ENCODE measurements at places on chromosomes 3 and 15.

GRCh38 chr15:62945760-62946159 lies 96.8 kb upstream of the TPM1 start:
- DNase-seq: no peak

- DNase-seq: no peak
Measured at GRCh38 chr3:52982839-52983238, 63.0 kb downstream of the SFMBT1 start.

- no peak for DNase-seq
Measured at GRCh38 chr3:107208100-107208499, 169.1 kb upstream of the CCDC54 start.

- DNase-seq: no peak
Measured at GRCh38 chr3:36846406-36846805, 82.1 kb upstream of the DCLK3 start.

GRCh38 chr3:40299130-40299720 lies 10.3 kb upstream of the EIF1B start:
- DNase-seq: no peak

DNA sequence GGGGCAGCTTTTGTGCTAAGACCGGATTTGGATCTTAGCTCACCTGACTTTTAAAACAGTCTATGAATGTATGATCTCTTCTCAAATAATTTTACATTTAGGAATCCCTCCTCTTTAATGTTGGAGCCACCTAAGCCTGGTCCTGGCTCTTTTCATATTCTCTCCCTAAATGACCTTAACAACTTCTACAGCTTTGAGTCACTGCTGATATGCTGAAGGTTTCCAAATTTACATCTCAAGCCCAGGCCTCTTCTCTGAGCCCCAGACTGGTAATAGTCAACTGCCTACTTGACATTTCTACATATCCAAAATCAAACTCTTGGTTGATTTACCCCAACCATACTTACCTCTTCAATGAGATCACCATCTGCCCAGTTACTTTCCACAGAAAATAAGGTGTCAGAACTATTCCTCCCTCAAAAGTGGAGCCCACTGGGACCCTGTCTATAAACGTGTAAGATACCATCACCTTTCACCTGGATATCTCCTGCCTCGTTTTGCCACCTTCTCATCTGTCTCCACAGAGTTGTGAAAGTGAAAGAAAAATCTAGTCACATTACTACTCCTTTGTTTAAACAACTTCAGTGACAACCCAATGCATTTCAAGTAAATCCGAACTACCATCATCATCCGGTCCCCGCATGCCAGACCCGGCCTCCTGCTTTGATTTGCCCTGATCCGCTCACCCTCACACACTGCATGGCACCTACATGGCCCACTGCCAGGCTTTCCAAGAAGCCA lies 48.8 kb downstream of the UBP1 start:
- no peak for DNase-seq

- no peak for DNase-seq
Measured at GRCh38 chr3:23830869-23831484, 25.2 kb downstream of the UBE2E1 start.

- peak; percentile 42 for DNase-seq
Measured at GRCh38 chr15:100918690-100919480, at the start of gene LRRK1. LRRK1 (plus strand) TSS chr15:100919357; CDS start chr15:100924633, 5,276 bp downstream.

DNA sequence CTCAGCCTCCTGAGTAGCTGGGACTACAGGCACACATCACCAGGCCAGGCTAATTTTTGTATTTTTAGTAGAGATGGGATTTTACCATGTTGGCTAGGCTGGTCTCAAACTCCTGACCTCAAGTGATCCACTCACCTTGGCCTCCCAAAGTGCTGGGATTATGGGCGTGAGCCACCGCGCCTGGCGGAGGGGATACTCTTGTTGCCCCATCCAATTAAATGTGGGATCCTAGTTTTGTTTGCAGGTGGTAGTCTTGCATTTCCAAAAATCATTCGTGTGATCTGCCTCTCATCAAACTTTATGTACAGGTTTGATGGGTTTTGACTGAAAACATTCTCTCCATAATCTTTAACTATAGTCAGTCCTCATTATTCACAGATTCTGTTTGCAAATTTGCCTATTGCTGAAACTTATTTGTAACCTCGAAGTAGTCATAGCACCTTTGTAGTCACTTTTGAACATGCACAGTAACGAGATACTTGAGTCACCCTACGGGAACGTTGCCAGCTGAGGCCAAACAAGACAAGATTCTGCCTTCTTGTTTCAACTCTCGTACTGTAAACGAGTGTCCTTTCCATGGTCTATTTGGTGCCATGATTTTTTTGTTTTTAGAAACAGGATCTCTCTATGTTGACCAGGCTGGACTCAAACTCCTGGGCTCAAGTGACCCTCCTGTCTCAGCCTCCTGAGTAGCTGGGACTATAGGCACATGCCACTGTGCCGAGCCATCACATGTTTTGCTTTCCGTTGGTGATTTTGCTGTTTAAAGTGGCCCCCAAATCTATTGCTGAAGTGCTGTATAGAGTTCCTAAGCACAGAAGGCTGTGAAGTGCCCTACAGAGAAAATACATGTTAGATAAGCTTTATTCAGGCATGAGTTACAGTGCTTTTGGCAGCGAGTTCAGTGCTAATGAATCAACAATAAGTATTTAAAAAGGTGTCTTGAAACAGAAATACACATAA lies 8.1 kb upstream of the MAPK6 start:
- no peak for DNase-seq

DNA sequence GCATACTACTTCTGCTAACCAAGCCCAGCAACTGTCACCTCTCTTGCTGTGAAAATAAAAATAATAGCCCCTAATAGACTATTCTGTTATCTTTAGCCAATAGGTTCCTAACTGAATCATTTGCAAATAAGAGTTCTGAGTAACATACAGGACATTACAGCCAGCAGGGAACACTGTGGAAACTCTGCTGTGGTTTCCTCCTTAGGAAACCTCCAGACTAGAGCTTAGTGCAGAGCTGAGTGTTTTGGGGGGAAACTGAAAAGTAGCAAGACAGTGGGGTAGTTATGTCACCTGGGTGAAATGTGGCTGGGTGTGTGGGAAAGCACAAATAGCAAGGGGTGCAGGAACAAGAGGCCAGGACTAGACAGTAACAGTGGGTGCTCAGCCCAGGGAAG lies 32.4 kb downstream of the DZIP1L start:
- no peak for DNase-seq

GRCh38 chr15:62847900-62848489 lies 194.6 kb upstream of the TPM1 start:
- no peak for DNase-seq

GRCh38 chr3:49132437-49133225 lies at the start of gene LAMB2:
LAMB2 (minus strand) TSS chr3:49133050; CDS start chr3:49132867, 183 bp downstream.
- no peak for DNase-seq
